ENCODE measurements at places on chromosomes 2 and 18.

GRCh38 chr18:21958707-21959450 is 210.5 kb upstream of the GATA6 start:
- no peak for DNase-seq

DNA sequence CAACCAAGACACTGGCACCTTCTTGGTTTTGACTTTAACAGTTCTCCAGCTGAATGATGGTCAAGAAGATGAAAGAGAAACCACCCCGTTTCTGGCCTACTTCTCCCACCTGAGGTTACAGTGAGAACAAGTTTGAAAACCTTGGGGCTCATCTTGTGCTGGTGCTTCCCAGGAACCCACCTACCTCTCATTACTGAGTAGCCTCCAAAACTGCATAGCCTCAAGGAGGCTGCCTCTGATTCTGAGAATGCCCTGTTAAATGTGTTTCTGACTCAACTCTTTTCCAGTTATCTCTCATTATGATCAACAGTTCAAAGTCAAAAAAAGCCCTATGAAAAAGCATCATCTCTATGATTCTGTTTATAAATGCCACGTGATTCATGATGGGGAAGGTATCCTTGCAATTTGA is 121.9 kb downstream of the CACNB4 start:
- no peak for DNase-seq

- no peak for DNase-seq
Observed at GRCh38 chr18:11284811-11285210, 135.4 kb upstream of the PIEZO2 start.

DNA sequence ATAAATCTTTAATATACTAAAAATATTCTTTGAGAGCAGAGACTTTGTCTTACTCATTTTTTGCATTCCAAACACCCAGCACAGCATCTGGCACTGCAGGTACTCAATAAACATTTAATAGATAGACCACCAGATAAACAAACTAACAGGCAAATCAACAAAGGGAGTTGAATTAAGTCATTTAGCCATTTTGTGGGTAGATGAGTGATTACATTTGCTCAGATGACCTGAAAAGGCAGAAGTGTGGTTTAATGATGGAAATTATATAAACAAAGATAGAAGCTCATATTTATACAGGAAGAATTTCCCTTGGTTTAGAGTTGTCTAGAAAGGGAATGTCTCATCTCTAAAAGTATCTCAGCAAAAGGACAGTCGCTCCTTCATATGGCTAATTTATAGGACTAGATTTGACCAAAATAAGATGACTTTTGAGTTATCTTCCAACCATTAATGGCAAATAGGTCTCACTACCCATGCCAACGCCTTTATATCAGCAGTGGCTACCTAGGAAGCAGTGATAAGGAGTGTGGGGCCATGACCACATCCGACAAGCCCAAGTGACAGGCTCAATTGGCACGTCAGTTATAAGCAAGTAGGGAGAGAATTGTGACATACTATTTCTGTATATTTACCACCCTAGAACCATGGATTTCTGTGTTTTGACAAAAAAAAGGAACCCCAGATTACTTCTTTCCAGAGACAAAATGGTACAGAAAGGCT is 173.5 kb downstream of the ATAD2B start:
- no peak for DNase-seq

GRCh38 chr2:201833781-201834180 is 27.4 kb downstream of the CDK15 start:
- DNase-seq: no peak

DNA sequence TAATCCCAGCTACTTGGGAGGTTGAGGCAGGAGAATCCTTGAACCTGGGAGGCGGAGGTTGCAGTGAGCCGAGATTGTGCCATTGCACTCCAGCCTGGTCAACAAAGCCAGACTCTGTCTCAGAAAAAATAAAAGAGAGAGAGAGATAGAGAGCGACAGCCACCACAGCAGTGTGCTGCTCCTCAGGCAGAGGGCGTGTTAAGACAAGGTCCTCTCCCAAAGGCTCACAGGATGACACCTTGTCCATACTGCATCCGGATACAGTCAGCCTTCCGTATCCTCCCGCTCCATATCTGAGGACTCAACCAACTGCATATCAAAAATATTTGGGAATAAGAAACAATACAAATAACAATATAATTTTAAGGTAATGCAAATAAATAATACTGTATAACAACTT is 20.1 kb downstream of the ARL4C start:
- no peak for DNase-seq

GRCh38 chr2:94602466-94602865 is 268.8 kb upstream of the TEKT4 start:
- DNase-seq: no peak

DNA sequence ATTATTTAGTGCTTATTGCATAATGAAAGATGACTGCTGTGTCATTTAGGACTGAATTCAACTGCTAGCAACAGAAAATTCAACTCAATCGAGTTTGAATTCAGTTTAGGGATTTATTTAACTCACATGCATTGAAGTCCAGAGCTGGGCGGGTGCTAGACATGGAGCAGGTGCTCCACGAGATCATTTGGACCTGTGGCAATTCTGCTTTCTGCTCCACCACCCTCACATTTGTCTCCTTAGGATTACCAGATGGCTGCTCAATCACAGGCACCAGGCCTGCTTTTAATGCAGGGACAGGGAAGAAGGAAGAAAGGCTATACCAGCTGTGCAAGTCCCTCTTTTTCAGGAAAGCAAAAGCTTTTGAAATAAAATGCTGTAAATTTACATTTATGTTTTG is 572.9 kb upstream of the SLC8A1 start:
- DNase-seq: no peak
